Placental epithelial cell (primary cell): ENCODE measurements at places on chromosomes 6 and 20. TPM values are rescaled to one million over a fixed set of nuclear protein-coding genes. Genes with fewer than 3 reads are reported as not detected.

Gene TCF15
- total RNA-seq: not detected in 2 replicates

Gene COL9A3
- 3.1 and 7.0 TPM in 2 replicates for total RNA-seq

Gene MCM9
- total RNA-seq: 24.3 and 27.9 TPM in 2 replicates

Gene F13A1
- not detected in 2 replicates for total RNA-seq

Gene AIF1
- not detected in 2 replicates for total RNA-seq

Gene IER3
- 46.3 and 236 TPM in 2 replicates for total RNA-seq

Gene TNNC2
- not detected in 2 replicates for total RNA-seq

Gene AVP
- total RNA-seq: not detected in 2 replicates

Gene FERMT1
- total RNA-seq: 15.3 and 41.8 TPM in 2 replicates

Gene ZNF512B
- 15.3 and 15.6 TPM in 2 replicates for total RNA-seq

Gene OTOR
- not detected in 2 replicates for total RNA-seq

Gene PCK1
- total RNA-seq: not detected in 2 replicates

Gene CCN5
- total RNA-seq: 0.54 and 2.4 TPM in 2 replicates

Gene TDRD6
- under 0.01 TPM in 2 replicates for total RNA-seq

Gene DPPA5
- total RNA-seq: not detected in 2 replicates

Gene ADGB
- total RNA-seq: 0.39 TPM in 1 of 2 replicates, not detected in the other

Gene GSTA2
- not detected in 2 replicates for total RNA-seq

Gene LCA5
- 6.7 and 9.9 TPM in 2 replicates for total RNA-seq

Gene SLC35D3
- total RNA-seq: not detected in 2 replicates
